ENCODE measurements at places on chromosomes 12 and 14.
A peak's percentile ranks its signal among the peaks of the same experiment; 100 is the strongest.

DNA sequence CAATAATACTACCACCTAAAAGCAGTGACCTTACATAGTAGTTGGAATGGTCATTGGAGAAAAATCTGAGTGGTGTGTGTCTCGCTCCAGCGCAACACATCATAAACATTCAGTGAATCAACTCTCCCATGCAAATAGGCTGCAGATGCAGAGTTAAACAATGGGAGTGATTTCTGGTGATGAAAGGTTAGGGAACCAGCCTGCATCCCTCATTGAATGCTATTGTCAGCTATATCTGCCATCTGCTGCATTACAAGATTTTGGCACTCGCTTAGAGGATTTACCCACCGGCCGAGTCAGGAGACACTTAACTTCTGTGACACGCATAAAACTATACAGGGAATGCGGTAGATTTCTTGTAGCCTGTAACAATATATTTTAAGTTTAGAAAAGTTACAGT, 900.9 kb downstream of the FLRT2 start:
- DNase-seq, result no peak

- DNase-seq, result no peak
Observed at GRCh38 chr12:10737249-10737648, 14.1 kb upstream of the YBX3 start.

DNA sequence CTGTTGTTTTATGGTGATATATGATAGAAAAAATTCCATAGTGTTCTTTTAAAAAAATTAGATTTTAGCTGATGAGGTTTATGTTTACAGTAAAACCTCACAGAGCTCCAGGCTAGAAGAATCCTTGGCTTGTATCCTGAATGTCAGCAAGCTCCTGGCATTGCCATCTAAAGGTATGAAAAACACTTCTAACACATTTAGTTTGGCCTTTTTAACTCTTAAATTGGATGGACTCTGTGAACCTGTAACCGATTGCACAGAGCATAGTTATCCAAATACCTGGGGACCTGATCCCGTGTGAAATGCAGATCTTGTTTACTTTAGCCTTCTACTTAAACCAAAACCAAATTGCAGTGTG, 241.1 kb upstream of the DCN start:
- no peak for DNase-seq

- DNase-seq, result no peak
Observed at GRCh38 chr14:95503365-95504134, 12.9 kb downstream of the SYNE3 start.

- no peak for DNase-seq
Observed at GRCh38 chr14:72738161-72738611, 155.7 kb downstream of the DPF3 start.

GRCh38 chr12:68885381-68885780, 47.6 kb downstream of the CPM start:
- DNase-seq, result no peak

GRCh38 chr12:58710901-58711300, 209.4 kb downstream of the LRIG3 start:
- DNase-seq, result no peak

DNA sequence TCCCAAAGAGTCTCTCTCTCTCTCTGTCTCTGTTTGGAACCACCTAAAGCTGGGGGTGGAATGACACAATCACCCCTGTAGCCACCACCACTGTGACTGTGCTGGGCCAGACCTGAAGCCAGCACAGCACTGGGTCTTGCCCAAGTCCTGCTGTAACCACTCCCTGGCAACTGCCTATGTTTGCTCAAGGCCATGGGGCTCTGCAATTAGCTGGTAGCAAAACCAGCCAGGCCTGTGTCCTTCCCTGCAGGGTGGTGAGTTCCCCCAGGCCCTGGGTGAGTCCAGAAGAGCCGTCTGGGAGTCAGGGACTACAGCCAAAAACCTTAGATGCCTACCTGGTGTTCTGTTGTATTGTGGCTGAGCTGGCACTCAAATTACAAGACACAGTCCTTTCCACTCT, 50.8 kb downstream of the DGLUCY start:
- no peak for DNase-seq

GRCh38 chr12:24232531-24232930, 283.1 kb upstream of the SOX5 start:
- no peak for DNase-seq

- DNase-seq, result no peak
Observed at GRCh38 chr12:57224973-57225679, 4.4 kb upstream of the SHMT2 start.

DNA sequence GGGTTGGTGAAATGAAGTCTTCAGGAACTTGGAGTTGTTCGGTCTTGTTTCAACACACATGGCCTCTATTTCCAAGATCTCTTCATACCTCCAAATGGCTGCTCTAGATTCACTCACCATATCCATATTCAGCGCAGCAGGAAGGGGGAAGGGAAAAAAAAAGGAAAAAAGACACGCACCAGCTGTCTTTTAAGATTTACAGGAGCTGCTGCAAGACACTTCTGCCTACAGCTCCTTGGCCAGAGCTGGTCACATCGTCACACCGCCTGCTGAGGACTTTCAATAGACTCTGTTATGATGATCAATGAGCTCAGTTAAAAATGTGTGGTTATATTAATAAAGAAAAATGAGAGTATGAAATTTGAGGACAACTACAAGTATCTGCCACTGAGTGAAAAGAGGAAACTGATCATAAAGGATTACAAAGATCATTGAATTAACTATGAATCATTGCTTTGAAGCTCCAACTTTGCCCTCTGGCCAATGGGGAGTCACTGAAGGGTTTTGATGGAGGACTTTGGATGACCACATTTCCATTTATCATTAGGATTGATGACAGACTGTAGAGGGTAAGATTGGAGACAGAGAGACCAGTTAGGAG, 182.1 kb upstream of the HMGA2 start:
- DNase-seq, result no peak

DNA sequence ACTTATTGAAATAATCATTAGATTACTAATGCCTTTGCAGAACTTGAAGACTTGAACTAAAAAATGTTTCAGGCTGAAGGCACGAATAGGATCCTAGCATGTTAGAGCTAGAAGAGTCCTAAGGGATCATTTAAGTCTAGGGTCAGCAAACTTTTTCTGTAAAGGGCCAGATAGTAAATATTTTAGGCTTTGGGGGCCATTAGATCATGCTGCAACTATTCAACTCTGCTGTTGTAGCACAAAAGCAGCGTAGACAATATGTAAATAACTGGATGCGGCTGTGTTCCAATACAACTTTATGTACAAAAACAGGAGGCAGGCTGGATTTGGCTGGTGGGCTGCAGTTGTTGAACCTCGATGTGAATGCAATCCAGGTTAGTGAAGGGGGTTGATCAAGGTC, 221.7 kb downstream of the ATP23 start:
- no peak for DNase-seq

DNA sequence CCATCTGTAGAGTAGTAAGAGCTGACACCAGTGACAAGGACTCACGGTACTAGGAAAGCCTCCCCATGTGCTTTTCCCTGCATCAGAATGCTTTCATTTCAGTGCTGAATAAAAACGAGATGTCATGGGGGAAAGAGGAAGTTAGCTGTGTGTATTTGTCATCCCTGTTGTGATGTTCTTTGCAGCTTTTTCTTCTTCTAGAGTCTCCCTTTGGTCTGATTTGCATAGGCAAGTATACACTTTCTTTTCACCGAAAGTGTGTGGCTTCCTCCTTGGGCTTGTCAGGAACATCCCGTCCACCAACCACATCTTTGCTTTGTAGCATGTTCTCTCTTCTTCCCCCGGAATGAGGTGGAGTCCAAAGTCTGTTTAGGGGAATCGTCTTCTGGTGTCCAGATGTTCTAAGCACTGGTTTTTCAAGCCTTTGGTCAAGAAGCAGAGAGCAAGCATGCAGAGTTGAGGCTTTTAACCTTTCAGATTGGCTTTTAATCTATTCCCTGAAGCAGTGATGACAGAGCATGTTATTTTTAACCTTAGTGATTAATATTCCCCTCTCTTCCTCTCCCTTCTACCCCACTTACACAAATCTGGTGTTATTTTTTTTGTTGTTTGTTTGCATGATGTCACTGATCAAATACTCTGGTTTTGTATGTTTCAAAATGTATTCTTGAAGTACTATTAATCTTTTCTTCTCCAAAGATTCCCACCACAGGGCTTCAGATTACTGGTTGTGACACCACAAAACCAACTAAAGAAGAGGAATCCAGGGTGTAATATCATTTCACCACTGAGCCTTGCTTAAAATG, 163.4 kb downstream of the SAMD4A start:
- DNase-seq, result peak; percentile 68

DNA sequence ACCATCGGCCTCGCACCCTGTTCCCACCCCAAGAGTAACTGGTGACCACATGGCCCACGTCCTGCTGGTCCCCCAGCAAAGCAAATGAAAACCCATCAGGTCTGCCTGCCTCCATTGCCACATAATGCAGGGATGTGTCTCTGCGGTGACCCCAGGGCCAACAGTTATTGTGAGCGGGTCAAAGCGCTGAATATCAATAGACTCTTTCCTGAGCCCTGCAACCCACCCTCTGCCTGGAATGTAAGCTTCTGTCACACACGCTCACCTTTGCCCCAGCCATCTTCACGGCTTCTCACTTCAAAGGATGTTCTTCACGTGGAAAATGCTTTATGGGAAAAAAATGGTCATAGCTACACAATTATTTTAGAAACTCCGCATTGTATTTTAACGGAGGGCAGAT, 63.9 kb downstream of the FZD10 start:
- no peak for DNase-seq

GRCh38 chr12:66669541-66669940, 9.3 kb downstream of the GRIP1 start:
- no peak for DNase-seq

- DNase-seq, result no peak
Observed at GRCh38 chr14:71452987-71453386, 479.2 kb upstream of the RGS6 start.

GRCh38 chr12:1760566-1761382, 59.6 kb upstream of the LRTM2 start:
- no peak for DNase-seq

DNA sequence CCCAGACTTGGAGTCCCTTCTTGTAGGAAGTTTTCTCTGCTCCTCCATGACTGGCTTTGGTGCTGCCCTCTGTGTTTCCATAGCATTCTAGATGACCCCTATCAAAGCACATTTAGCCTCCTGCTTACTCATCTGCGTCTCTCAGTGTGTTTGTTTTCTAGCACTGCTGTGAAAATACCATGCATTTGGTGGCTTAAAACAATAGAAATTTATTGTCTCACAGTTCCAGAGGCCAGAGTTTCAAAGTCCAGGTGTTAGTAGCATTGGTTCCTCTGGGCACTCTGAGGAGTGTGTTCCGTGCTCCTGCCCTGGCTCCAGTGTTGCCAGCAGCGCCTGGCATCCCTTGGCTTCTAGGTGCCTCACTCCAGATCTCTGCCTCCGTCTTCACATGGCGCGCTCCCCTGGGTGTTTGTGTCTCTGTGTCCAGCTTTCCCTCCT, 86.1 kb downstream of the CACNA1C start:
- DNase-seq, result no peak

DNA sequence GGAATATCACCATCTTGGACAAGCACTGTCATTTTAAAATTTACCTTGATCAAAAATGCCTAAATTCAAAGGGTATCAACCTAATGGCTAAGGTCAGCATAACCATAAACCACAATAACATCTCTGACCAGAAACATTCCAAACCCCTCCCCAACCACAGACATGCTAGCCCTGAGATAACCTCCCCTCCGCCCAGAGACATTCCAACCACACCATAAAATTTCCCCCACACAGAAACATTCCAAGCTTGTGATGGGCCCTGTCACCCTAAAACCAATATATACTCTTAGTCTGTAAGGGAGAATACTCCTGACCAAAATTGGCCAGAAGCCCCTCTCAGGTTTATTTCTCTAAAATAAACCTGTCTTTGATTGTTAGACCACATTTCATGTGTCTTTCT, 17.7 kb downstream of the EPYC start:
- DNase-seq, result no peak

GRCh38 chr12:49040364-49040855, 20.2 kb downstream of the KMT2D start:
- no peak for DNase-seq

DNA sequence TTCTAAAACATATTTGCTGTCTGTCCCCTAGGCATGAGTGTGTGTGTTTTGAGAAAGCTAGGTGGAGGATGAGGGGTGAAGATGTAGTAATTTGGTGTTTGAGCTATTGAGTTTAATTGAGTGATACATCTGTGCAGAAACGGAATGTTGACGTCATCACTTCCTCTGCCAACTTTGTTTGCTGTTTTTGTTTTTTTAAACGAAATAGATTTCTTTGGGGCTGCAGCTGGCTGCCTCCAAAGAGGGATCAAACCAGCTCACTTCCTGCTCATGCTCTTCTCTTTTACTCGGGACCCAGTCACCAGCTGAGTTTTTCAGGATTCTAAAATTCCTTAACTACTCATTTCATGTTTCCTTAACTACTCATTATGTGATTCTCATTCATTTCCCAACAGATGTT, 19.5 kb upstream of the CRACR2A start:
- no peak for DNase-seq

DNA sequence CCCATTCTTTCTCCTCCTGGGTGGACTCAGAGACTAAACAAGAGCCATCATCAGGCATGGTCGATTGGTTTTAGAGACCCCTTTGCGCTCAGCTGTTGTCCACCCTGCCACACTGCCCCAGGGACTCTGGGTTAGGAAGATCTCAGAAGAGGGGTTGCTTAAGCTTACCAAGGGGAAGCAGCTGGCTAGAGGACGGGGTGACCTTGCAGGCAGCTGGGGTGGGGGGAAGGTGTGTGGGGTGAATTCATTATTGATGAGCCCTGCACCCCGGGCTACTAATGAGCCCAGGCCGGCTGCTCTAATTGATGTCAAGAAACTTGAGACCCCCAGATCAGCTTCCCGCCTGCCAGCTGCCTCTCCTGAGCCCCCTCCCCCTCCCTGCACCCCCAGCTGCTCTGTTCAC, 8.7 kb upstream of the ZNF385A start:
- no peak for DNase-seq

GRCh38 chr12:27965411-27965810, 7.1 kb downstream of the PTHLH start:
- no peak for DNase-seq

GRCh38 chr14:68268197-68268596, 448.6 kb downstream of the RAD51B start:
- no peak for DNase-seq

- no peak for DNase-seq
Observed at GRCh38 chr12:16076557-16076956, 165.4 kb downstream of the DERA start.

DNA sequence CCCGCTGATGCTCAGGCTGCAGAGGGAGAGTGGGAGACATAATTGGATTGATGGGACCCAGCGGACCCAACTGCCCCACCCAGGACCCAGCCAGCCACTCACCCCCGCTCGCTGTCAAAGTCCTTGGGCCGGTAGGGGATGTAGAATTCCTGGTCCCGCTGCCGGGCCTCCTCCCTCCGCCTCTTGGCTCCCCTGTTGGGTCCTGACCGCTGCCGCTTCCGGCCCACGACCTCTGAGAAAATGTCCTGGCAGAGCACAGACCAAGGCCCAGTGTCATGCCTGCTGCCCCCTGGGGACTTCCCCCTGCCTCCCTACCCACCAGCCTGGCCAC, 13.5 kb downstream of the CFAP73 start:
- no peak for DNase-seq

GRCh38 chr14:88961214-88961613, 136.8 kb downstream of the TTC8 start:
- no peak for DNase-seq

Data from GDM1 (cell line).